Activated T-helper 1 cell treated with anti-CD3 and anti-CD28 coated beads, Interleukin-12 subunit alpha, Interleukin-12 subunit beta, Interleukin-2, Interleukin-4 antibody, amounts not matched to agents 30 ng/mL and 10 ng/mL and 1 ng/mL, durations not matched to agents 14 hours and 24 hours and 36 hours (primary cell): ENCODE measurements at places on chromosomes 5 and 9. TPM values are rescaled to one million over a fixed set of nuclear protein-coding genes. Genes with fewer than 3 reads are reported as not detected.
A peak's percentile ranks its signal among the peaks of the same experiment; 100 is the strongest.

KCNMB1 gene
- total RNA-seq: 0.03 TPM in 1 of 2 replicates, not detected in the other

GRCh38 chr5:14735944-14736343 lies 71.4 kb downstream of the OTULIN start:
- H3K4me1 ChIP-seq: no peaks in the 10 kb centered on the region
- no peaks in the 10 kb centered on the region for H3K27me3 ChIP-seq
- H3K4me3 ChIP-seq: no peak overlapping the region
- H3K27ac ChIP-seq: no peak overlapping the region
- peaks cover 4% of the 10 kb centered on the region for H3K36me3 ChIP-seq

DNA sequence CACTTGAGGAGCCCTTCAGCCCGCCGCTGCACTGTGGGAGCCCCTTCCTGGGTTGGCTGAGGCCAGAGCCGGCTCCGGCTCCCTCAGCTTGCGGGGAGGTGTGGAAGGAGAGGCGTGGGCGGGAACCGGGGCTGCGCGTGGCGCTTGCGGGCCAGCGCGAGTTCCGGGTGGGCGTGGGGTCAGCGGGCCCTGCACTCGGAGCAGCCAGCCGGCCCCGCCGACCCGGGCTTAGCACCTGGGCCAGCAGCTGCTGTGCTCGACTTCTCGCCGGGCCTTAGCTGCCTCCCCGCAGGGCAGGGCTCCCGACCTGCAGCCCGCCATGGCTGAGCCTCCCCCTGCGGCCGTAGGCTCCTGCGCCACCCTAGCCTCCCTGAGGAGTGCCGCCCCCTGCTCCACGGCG lies 6.2 kb upstream of the SHB start:
- no peaks in the 10 kb centered on the region for H3K36me3 ChIP-seq
- no peak overlapping the region for H3K4me3 ChIP-seq
- no peaks in the 10 kb centered on the region for H3K4me1 ChIP-seq
- no peak for DNase-seq

DNA sequence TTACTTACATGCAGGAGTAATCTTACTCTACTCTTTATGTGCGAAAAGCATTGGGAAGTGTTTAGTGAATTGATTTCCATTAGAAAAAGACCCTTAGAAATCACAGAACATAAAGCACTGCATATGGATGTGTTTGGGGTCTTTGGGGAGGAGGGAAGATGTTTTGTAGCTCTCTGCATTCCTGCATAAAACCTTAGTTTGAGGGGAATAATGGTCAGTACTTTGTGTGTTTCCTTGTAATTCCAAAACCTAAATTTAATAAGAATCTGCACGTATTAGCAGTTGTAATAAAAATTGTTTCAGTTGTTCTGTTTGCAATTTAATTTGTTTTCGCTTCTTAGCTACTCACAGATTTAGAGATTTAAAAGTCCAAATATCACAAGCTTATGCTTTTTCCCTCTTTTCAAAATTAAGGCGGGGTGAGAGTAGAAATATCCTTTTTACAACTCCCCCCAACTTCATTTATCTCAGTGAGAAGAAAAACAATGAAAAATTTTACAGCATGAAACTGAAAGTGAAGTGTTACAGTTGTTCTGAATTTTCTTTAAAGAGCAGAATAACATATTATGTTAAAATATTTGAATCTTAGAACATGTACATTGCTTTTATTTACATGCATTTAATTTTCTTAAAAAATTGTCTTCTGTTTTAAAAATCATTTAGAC lies 143.8 kb downstream of the SMARCA2 start:
- peaks cover 40% of the 10 kb centered on the region for H3K4me1 ChIP-seq
- peak overlapping the region; percentile 12 for H3K27ac ChIP-seq
- H3K4me3 ChIP-seq: peak overlapping the region; percentile 93
- peaks cover 19% of the 10 kb centered on the region for H3K36me3 ChIP-seq

DNA sequence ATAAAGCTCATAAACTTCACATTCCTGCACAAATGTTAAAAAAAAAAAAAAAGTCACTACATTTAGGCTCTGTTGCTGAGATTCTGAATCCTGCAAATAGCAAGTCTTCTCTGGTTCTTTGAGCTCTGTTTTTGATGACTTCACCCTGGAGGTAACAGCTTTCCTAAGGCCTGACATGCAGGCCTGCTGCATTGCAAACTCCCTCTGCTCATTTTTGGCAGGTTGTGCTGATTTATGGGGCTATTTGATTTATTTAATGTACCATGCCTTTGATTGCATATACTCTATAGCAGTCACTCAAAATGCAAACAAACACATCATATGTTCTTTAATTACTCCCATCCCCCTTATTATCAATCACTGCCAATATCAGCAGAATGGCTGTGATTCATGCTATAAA lies 416.1 kb upstream of the IZUMO3 start:
- no peaks in the 10 kb centered on the region for H3K36me3 ChIP-seq
- H3K27me3 ChIP-seq: no peaks in the 10 kb centered on the region
- no peak overlapping the region for H3K27ac ChIP-seq
- no peak overlapping the region for H3K4me3 ChIP-seq
- no peaks in the 10 kb centered on the region for H3K4me1 ChIP-seq

SOHLH1 gene
- not detected in 2 replicates for total RNA-seq

GRCh38 chr5:133253671-133254070 lies 201.9 kb downstream of the HSPA4 start:
- H3K36me3 ChIP-seq: no peaks in the 10 kb centered on the region
- peaks cover 5% of the 10 kb centered on the region for H3K27me3 ChIP-seq
- no peak overlapping the region for H3K4me3 ChIP-seq
- DNase-seq: no peak
- no peak overlapping the region for H3K27ac ChIP-seq

DNA sequence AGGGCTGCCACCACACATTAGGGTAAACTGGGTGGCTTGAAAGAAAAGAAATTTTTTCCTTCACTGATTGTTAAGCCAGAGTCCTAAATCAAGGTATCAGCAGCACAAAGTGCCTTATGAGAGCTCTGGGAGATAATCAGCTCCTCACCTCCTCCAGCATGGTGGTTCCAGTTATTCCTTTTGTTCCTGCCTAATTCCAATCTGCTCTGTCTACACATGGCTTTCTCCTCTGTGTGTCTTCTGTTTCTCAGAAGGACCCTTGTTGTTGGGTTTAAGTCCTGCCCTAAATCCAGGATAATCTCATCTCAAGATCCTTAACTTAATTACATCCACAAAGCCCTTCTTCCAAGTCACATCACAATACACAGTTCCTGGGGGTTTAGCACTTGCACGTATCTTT lies 1352.0 kb upstream of the CDH9 start:
- no peak overlapping the region for H3K27ac ChIP-seq
- H3K4me1 ChIP-seq: no peaks in the 10 kb centered on the region
- H3K36me3 ChIP-seq: no peaks in the 10 kb centered on the region

DNA sequence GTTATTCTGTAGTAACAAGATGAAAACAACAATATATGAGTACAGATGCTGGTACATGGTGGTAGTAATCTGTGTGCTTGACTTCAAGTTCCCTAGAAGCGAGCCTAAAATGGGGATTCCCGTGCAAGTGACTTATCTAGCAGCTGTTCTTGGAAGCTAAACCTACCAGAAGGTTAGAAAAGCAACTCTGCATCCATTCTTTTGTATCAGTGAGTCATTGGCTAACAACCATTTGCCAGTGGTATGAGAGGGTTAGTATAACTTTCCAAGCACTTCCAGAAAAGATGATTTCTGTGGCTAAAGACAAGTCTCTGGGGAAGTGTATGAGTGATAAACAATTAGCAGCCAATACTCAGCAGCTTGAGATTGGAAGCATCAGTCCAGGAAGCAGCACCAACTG lies 787.7 kb upstream of the CDH6 start:
- DNase-seq: no peak
- no peaks in the 10 kb centered on the region for H3K27me3 ChIP-seq
- no peaks in the 10 kb centered on the region for H3K4me1 ChIP-seq
- H3K4me3 ChIP-seq: no peak overlapping the region

DNA sequence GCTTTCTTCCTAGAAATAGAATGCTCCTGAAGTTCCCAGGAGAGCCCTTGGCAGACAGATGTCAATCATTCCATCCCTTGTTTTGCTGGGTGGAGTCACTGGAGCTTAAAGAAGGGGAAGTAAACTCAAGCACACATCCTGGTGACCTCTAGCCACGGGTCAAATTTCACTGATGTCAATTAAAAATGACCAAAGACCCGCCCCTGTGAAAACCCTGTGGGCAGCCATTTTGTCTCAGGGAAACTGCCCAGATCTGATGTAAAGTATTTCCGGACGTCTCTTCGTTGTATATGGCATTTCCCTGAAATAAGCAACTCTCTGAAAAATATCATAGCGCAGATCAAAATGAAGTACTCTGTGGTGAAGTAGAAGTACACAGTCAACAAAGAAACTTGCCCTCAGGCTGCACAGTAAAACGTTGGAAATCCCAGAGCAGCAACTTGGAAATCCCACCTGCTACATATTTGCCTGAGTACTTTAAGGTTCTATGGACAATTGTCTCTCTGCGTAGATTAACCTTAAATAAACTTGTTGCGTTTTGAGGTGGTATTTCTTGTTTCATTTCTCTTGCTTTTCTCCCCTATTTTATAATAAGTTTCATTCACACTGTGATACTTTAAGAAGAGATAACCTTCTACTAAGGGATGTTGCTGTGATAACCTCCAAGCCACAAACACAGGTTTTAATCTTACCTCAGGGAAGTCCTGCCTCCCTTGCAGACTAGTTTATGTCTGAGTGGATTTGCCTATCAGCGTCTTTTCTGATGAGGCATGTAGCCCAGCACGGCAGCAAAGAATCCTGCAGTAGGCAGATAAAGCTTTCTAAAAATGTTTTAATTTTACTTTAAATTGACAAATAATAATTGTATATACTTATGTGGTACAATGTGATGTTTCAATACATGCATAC lies 60.9 kb upstream of the PIP5K1B start:
- H3K4me3 ChIP-seq: no peak overlapping the region
- peaks cover 1% of the 10 kb centered on the region for H3K36me3 ChIP-seq
- DNase-seq: no peak

GDA gene
- total RNA-seq: not detected in 2 replicates

C5orf34 gene
- total RNA-seq: 5.3 and 5.5 TPM in 2 replicates

SLIT3 gene
- total RNA-seq: 0.03 and 0.20 TPM in 2 replicates

DNA sequence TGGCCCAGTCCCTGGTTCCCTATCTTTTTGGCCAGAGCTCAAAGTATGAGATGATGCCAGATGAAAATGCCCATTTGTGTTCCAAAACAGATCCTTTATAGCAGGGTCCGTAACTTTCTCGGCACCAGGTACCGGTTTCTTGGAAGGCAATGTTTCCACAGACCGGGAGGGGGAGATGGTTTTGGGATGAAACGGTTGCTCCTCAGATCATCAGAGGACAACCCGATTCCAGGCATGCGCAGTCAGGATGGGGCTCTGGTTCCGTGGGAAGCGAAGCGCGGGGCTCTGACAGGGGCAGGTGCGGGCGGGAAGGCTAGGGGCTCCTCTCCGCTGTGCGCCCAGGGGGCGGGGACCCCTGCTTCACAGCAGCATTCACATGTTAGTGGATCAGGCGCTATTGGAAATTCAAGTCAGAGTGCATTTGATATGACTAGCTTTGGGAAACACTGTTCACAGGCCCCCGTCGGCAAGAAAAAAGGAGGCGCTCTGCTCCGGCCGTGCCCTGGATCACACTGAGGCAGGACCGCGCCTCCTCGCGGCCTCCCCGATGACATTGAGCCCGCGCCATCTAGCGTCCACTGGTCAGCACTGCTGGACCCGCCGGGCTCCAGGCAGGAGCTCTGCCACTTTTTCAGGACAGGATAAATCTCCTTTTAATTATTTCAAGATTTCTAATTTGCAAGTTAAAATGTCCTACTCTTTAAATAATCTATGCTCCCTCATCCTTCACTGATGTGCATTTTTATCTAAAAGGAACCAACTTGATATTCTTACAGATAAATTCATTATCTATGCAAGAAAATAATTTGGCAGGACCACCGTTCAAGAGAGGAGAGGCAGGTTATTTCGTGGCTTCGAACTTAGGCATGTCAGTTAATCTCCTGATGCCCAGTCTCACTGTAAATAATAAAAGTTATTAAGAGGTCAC lies 190.0 kb downstream of the FANCC start:
- no peak overlapping the region for H3K27ac ChIP-seq
- H3K4me3 ChIP-seq: no peak overlapping the region
- peak; percentile 56 for DNase-seq
- H3K27me3 ChIP-seq: no peaks in the 10 kb centered on the region
- H3K36me3 ChIP-seq: peaks cover 5% of the 10 kb centered on the region

DNA sequence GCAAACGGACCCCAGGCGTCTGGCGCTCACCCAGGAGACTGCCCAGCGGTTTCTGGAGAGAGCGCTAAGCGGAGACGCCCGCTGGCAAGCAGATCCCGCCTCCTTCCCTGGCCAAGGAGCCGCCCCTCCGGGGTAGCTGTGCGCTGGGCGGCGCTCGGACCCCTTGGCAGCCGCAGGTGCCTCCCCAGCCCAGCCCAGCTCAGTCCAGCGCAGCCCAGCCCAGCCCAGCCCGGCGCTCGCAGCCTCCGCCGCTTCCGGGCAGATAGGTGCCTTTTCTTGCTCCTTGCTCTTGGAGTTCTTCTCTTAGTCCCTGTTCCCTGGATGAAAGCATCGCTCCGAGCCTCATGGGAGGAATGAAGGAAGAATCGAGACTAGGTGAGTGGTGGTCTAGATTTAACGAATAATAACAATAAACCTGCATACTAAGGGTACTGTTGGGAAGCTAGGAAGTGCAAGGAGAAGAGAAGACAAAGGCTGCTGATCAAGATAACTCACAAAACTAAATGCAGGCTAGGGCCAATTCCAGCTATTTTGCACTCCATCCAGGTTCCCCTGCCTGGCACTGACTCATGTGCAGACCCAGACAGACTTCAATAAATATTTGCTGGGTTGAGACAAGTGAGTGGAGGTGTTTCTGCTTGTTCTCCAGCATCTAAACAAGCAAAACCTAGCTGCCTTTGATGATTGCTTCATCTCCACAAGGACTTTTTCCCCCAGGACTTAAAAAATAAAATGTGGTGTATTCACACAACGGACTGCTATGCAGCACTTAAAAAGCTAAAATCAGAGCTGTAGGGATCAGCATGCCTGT lies at the start of gene STK32A:
Gene STK32A, plus strand, starts transcription at position 202 of the 811 bp plus-strand sequence. CDS start 4,609 bp downstream, outside the sequence.
- no peak within 1 kb of the TSS for H3K4me3 ChIP-seq
- peaks cover 24% of the 10 kb centered on the region for H3K27me3 ChIP-seq
- H3K27ac ChIP-seq: no peak within 1 kb of the TSS
- H3K36me3 ChIP-seq: no peaks in the 10 kb centered on the region
- H3K4me1 ChIP-seq: no peaks in the 10 kb centered on the region

GRCh38 chr9:134293031-134293521 lies 33.2 kb upstream of the RXRA start:
- no peak overlapping the region for H3K4me3 ChIP-seq
- no peak overlapping the region for H3K27ac ChIP-seq
- H3K27me3 ChIP-seq: peaks cover 4% of the 10 kb centered on the region
- DNase-seq: no peak

- H3K27me3 ChIP-seq: no peaks in the 10 kb centered on the region
- peaks cover 55% of the 10 kb centered on the region for H3K4me1 ChIP-seq
- DNase-seq: peak; percentile 31
- peaks cover 24% of the 10 kb centered on the region for H3K36me3 ChIP-seq
- H3K27ac ChIP-seq: peak overlapping the region; percentile 94
- H3K4me3 ChIP-seq: peak overlapping the region; percentile 77
Observed at GRCh38 chr9:129838707-129839259, 3.5 kb downstream of the USP20 start.

GRCh38 chr5:32471784-32472183 lies 27.2 kb upstream of the ZFR start:
- H3K27me3 ChIP-seq: peaks cover 4% of the 10 kb centered on the region
- H3K4me1 ChIP-seq: no peaks in the 10 kb centered on the region
- no peaks in the 10 kb centered on the region for H3K36me3 ChIP-seq
- H3K4me3 ChIP-seq: no peak overlapping the region

FOXD4L4 gene
- total RNA-seq: 0.10 and 0.23 TPM in 2 replicates
